ENCODE measurements at places on chromosomes 11 and 22. TPM values are rescaled to one million over a fixed set of nuclear protein-coding genes. Genes with fewer than 3 reads are reported as not detected.

The TNNT3 gene
- 0.60 TPM for total RNA-seq

GRCh38 chr11:68582416-68583040 lies 101.8 kb upstream of the GAL start:
- H3K4me1 ChIP-seq = no peaks in the 10 kb centered on the region
- H3K4me3 ChIP-seq = no peak overlapping the region

DNA sequence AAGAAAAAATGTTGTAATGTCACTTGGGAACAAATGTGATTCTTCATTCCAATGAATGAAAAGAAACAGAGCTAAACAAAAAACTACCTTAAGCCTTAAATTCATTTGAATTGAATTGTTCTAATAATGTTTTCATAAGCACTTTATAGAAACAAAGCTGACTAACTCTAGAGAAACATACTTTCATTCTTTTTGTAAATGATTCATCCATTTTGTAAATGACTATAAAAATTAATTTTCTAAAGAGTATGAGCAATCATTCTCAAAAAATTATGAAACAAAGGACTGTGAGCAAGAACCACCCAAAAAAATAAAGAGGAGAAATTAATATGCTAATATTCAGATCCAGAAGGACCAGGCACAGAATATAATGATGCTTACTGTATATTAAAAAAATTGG lies 986.5 kb upstream of the CHORDC1 start:
- no peak overlapping the region for H3K4me3 ChIP-seq
- H3K4me1 ChIP-seq = no peaks in the 10 kb centered on the region
- H3K27ac ChIP-seq = no peak overlapping the region
- H3K27me3 ChIP-seq = no peaks in the 10 kb centered on the region

- H3K27ac ChIP-seq = no peak overlapping the region
- no peaks in the 10 kb centered on the region for H3K4me1 ChIP-seq
- no peak overlapping the region for H3K4me3 ChIP-seq
- H3K27me3 ChIP-seq = no peaks in the 10 kb centered on the region
- no peak for DNase-seq
Observed at GRCh38 chr11:122696662-122697061, 41.1 kb downstream of the UBASH3B start.

DNA sequence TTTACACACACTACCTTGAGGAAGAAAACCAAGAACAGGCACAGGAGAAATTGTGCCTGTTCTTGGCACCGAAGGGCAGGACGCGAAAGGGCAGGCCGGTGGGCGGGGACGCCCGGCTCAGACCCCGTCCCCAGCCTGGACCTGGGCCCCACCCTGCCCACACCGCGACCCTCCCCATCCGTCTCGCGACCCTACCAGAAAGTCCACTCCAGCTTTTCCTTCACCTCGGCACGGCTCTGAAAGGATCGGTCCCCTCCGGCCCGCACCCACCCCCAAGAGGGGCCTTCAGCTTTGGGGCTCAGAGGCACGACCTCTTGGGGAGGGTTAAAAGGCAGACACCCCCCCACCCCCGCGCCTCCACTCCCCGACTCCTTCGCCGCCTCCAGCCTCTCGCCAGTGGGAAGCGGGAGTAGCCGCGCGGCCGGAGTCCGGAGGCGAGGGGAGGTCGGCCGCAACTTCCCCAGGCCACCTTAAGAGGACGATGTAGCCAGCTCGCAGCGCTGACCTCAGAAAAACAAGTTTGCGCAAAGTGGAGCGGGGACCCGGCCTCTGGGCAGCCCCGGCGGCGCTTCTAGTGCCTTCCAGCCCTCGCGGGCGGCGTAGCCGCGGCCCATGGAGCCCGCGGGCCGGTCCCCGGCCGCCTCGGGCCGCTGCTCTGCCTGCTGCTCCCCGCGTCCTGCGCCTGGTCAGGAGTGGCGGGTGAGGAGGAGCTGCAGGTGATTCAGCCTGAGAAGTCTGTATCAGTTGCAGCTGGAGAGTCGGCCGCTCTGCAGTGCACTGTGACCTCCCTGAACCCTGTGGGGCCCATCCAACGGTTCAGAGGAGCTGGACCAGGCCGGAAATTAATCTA lies 4.4 kb downstream of the SEC14L6 start:
- no peaks in the 10 kb centered on the region for H3K36me3 ChIP-seq
- no peaks in the 10 kb centered on the region for H3K27me3 ChIP-seq
- H3K27ac ChIP-seq = no peak overlapping the region
- peak overlapping the region; percentile 44 for H3K4me3 ChIP-seq
- peaks cover 4% of the 10 kb centered on the region for H3K4me1 ChIP-seq

GRCh38 chr11:113202431-113202830 lies 112.0 kb upstream of the TTC12 start:
- no peaks in the 10 kb centered on the region for H3K36me3 ChIP-seq
- no peaks in the 10 kb centered on the region for H3K27me3 ChIP-seq
- no peaks in the 10 kb centered on the region for H3K4me1 ChIP-seq
- no peak for DNase-seq
- H3K27ac ChIP-seq = no peak overlapping the region
- H3K4me3 ChIP-seq = no peak overlapping the region

The CD3G gene
- 4.8 TPM for total RNA-seq

DNA sequence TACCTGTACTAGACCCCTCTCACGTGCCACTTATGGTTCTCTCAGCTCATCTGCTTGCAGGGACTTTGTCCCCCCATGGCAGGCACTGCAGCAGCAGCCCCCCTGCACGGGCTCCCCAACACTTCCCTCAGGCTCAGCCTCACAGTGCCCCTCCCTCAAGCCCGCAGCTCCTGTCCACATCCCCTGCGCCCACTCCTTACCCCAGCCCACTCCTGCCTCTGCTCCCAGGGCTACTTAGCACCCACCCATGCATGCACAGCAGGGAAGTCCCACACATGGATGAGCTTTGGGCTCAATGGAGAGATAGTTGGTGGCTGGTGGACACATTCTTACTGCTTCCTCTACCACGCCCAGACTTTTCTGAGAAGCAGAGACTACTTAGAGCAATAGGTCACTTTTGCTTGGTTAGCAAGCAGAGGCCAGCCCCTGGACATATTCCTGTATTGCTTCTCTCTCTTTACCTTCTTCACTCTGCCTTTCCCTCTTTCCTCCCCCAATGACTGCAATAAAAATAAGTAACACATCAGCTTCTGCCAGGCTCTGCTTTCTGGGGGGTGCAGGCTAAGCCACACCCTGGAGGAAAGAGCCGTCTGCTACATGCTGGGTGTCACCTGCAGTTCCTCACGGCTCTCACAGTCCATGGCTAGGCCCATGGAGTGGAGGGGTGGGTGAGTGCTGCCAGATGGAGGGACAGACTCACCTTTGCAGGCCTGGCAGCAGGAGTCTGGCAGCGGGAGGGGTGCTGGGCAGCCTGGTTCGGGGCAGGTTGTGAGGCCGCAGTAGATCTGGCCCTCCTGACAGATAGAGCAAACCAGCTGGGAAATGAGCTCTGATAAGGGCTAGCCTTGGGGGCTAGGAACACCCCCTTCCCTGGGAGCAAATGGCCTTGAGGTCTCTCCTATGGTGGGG lies 23.4 kb downstream of the CHRDL2 start:
- no peak overlapping the region for H3K4me3 ChIP-seq
- no peaks in the 10 kb centered on the region for H3K4me1 ChIP-seq
- no peaks in the 10 kb centered on the region for H3K27me3 ChIP-seq
- peak; percentile 28 for DNase-seq
- H3K36me3 ChIP-seq = no peaks in the 10 kb centered on the region

DNA sequence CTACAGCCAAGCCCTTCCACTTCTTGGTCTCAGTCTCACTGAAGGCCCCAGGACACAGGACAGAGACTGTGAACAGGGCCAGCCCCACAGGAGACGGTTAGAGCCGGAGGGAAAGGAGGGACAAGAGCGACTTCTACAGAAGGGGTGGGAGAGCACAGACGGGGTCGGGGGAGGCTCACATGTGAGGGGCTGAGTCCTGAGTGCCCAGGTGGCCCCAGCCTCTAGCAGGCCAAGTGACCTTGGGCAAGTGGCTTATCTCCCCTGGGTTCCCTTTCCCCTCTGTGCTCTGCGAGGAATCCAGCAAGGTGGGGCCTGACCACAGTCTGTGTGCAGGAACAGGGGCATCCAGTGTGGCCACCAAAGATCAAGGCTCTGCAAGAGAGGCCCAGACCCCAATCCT lies 102.6 kb upstream of the LMO1 start:
- no peak overlapping the region for H3K27ac ChIP-seq
- H3K4me1 ChIP-seq = no peaks in the 10 kb centered on the region
- H3K27me3 ChIP-seq = no peaks in the 10 kb centered on the region
- DNase-seq = no peak

DNA sequence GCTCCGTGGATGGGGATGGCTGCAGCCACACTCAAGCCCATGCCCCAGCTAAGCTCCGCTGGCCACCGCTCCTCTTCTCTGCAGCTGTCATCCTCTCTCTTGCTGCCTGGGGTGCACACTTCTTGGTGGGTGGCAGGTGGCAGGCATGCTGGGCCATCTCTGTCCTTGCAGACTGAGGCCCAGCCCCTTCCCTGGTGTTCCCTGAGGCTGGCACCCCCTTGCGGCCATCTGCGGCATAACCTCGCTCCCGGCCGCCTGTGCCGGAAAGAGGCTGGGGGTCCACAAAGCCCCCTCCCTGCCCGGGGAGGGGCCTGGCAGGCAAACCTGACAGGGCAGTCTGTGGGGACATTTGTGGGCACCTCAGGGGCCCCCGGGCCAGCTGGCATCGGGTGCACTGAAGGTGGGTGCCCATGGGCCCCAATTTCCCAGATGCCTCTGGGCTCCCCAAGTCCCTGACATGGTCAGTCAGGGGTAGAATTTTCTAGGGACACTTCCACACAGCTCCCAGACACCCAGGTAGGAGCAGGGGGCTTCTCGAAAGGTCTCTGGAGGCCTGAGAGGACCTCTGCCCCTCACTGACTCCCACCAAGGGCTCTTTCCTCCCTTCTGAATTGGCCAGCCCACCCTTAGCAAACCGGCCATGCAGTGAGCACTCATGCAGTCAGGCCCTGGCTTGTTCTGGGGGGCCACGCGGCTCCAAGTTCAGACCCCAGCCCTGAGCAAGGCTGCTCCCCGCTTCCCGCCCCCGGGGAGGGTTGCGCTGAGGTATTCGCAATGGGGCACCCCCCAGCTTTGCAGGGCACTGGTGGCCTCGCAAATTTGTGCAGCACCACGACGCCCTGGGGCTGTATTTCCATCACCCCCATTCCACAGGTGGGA lies 23.5 kb upstream of the TH start:
- no peak overlapping the region for H3K27ac ChIP-seq
- no peaks in the 10 kb centered on the region for H3K4me1 ChIP-seq
- no peaks in the 10 kb centered on the region for H3K36me3 ChIP-seq
- DNase-seq = no peak
- no peaks in the 10 kb centered on the region for H3K27me3 ChIP-seq

The IL18 gene
- total RNA-seq = 25.2 TPM

GRCh38 chr11:13868710-13869397 lies 93.7 kb upstream of the SPON1 start:
- DNase-seq = no peak
- no peaks in the 10 kb centered on the region for H3K36me3 ChIP-seq
- no peak overlapping the region for H3K27ac ChIP-seq
- H3K4me1 ChIP-seq = no peaks in the 10 kb centered on the region
- no peaks in the 10 kb centered on the region for H3K27me3 ChIP-seq
- no peak overlapping the region for H3K4me3 ChIP-seq

- peak; percentile 24 for DNase-seq
- no peak overlapping the region for H3K27ac ChIP-seq
- H3K27me3 ChIP-seq = no peaks in the 10 kb centered on the region
- no peaks in the 10 kb centered on the region for H3K36me3 ChIP-seq
Observed at GRCh38 chr11:57100638-57101331, 81.0 kb upstream of the LRRC55 start.

- H3K4me3 ChIP-seq = no peak overlapping the region
- peaks cover 7% of the 10 kb centered on the region for H3K4me1 ChIP-seq
- H3K36me3 ChIP-seq = no peaks in the 10 kb centered on the region
- no peak overlapping the region for H3K27ac ChIP-seq
Observed at GRCh38 chr11:121352251-121352891, 59.8 kb downstream of the SC5D start.

DNA sequence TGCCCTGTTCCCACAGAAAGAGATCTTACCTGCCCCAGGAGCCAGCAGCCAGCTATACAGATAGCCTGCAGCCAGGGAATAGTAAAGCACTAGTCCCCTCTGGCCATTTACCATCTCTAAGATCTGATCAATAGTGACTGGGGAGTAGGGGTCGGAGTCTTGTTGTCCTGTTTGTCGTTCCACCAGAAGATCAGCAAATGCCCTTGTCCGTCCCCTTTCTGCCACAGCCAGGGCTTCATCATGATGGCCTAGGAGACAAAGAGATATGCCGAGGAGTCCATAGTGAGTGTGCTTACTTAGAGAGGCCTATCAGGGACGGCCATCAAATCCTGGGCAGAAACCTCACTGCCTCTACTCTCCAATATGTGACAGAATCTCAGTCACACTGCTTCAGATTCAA lies 177.1 kb upstream of the PITPNB start:
- H3K27me3 ChIP-seq = no peaks in the 10 kb centered on the region
- H3K4me1 ChIP-seq = no peaks in the 10 kb centered on the region

- no peaks in the 10 kb centered on the region for H3K36me3 ChIP-seq
- DNase-seq = no peak
- H3K4me3 ChIP-seq = no peak overlapping the region
Observed at GRCh38 chr11:60763692-60764369, 7.2 kb downstream of the MS4A15 start.

DNA sequence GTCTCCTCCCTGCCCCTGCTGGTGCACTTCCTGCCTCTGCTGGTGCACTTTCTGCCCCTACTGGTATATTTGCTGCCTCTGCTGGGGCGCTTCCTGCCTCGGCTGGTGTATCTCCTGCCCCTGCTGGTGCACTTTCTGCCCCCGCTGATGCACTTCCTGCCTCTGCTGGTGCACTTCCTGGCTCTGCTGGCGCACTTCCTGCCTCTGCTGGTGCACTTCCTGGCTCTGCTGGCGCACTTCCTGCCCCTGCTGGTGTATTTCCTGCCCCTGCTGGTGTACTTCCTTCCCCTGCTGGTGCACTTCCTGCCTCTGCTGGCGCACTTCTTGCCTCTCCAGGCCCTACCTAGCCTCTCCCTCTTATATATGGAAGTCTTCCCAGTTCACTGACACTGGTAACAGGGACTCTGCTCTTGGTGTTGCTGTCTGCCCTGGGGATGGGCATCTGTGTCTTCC lies 10.1 kb downstream of the MTFP1 start:
- DNase-seq = no peak
- peaks cover 3% of the 10 kb centered on the region for H3K4me1 ChIP-seq
- H3K4me3 ChIP-seq = no peak overlapping the region
- peak overlapping the region; percentile 85 for H3K27ac ChIP-seq

- no peak for DNase-seq
- H3K27me3 ChIP-seq = peaks cover 4% of the 10 kb centered on the region
- peaks cover 2% of the 10 kb centered on the region for H3K4me1 ChIP-seq
- H3K27ac ChIP-seq = no peak overlapping the region
- no peak overlapping the region for H3K4me3 ChIP-seq
Observed at GRCh38 chr11:32421992-32422391, 13.3 kb downstream of the WT1 start.
